GM12892 (cell line): ENCODE measurements at places on chromosomes 7 and 10.

GRCh38 chr10:63409465-63410027 is 56.2 kb downstream of the JMJD1C start:
- DNase-seq = no peak

DNA sequence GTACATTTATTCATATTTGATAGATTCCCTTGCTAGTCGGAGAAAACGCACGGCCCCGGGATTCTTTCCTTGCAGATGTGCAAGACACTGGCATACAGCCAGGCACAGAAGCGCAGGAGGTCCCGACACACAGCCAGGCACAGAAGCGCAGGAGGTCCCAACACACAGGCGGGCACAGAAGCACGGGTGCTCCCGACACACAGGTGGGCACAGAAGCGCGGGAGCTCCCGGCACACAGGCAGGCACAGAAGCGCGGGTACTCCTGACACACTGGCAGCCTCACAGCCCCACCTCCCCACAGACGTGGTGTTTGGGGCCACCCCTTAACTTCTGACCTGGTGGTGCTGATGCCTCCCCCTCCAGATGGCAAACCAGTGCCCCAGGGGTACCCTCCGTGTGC is 237.3 kb downstream of the ZMYND11 start:
- no peak for DNase-seq

DNA sequence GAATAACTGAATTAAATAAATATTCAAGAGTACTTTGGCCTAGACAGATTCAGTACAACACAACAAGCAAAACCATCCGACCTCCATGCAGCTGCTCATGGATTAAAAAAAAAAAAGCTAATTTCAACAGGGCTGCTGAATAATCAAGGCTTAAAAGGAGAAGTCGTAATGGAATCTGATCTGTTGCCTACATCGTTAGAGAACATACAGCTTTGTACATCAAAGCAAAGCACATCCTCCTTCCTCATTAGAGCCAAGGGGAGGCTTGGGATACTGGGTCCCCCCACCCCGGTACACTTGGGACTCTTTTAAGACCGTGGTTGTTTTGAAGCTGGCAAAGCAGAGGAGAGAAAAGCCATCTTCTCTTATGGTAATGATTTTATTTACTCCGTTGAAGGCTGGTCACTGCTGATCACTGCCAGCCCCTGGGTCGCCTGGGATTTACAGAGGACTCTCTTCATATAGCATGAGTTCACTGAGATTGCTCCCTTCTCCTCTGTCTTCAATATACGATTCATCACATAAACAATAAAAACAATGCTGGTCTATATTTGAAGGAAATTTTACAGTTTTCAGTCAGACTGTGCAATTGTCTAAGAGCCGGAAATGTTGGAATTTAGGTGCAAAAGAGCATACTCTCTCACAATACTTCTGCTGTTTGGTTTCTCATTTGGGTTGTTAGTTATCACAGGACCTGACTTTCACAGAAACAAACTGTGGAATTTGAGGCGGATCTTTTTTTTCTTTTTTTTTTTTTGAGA is 148.8 kb downstream of the FAM107B start:
- no peak for DNase-seq

DNA sequence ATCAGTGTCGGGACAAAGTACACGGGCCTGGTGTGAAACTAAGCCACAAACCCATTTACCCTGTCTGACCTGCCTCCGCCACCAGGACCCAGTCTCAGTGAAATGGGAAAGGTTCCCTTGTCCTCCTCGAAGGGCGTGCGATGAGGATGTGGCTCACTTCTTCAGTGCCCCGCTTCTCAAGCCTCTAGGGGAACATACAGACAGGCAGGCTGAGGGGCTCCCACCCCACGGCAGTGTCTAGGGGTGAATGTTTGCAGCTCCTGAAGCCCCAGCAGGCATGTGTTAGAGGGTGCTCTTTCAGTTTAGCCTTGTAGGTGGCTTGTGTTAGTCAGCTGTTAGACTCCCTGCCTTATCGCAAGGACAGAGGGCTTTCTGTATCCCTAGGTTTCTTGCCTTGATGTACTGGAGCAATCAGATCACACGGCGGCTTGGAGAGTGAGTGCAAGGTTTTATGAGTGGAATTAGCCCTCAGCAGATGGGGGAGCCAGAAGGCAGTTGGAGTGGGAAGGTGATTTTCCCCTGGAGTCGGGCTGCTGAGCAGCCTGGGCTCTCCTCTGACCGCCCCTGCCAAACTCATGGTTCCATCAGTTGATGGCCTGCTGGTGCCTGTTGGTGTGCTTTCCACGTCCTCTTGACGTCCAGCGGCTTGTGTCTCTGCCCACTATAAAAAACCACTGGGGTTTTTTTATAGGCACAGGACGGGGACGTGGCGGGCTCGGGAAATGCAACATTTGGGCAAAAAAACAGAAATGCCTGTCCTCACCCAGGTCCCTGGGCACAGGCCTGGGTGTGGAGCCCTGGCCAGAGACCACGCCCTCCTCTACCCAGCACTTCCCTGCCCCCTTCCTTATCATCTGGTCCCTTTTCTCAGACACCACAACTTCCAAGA is 759 bp downstream of the NUDT1 start:
- no peak for DNase-seq

GRCh38 chr10:69088801-69089501 is 1.0 kb downstream of the SRGN start:
- no peak for DNase-seq

GRCh38 chr10:61248013-61248412 is 205.2 kb downstream of the TMEM26 start:
- DNase-seq = no peak

DNA sequence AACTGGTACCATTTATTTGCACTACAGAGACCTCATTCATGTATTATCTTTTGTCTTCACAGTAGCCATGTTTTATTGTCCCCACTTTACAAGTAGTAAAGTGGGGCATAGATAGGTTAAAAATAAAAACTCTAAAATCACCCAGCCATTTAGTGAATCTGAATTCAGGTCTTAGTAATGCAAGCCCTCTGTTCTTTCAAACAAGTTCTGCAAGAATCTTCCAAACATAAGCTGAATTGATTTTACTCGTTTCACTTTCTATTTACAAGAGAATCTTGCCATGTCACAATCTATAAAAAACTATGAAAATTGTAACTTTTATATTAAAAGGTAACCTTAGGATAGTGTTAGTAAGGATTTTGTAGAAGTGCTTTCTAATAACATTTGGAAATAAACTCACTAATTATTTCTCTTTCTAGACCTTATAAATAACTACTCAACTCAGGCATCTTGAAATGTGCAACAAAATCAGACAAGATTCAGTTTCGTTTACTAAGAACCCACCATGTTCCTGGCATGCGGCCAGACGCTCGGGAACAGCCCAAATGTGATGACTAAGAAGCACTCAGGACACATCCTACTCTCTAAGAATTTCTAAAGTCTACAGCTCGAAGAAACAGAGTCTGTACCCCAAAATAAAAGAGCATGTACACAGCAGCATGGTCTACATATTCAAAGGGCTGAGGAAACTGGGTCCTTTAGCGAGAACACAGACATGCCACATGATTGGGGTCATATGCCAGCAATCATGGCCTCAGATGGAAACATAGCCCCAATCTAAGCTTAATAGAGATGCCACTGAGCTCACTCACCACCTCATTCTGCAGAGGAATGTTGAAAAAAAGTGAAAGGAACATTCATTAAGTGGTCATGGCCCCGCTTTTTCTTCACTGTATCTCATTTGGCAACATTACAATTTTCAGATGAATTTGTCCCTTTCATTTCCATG is 167.6 kb downstream of the AMPH start:
- DNase-seq = no peak

DNA sequence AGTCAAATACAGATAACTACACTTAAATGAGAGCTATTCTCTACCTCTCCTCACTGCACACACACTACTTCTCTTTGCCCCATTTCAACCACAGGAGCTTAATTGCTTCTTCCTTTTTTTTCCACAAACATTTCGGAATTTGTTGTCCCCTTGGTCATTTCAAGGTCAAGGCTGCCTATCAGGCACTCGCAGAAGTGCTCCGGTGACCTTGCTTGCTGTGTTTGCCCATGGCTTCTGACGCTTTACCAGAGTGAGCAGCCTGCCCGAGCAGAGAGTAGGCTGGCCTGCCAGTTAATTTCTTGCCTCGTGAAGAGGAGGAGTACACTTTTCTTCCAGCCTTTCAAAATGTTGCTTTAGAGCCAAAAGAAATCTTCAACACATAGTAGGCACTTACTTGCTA is 297.1 kb upstream of the LRGUK start:
- no peak for DNase-seq

DNA sequence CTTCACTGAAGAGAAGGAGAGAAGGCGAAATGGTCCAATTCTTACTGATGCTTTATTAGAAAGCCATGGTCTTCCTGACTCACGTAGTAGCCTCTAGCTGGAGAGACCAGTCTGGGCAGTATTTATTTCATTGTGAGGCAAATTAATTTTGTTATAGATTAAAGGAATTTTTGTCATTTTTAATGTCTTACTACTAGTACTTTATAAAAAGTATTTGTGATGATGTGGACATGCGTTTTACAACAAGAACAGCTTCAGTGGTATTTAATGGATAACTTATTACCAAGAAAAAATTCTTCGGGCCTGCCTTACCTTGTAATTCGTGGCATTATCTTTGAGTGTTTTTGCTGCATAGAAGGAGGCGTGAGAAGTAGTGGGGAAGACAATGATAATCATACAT is 339.4 kb upstream of the SHH start:
- DNase-seq = no peak

GRCh38 chr7:98565103-98565502 is 52.0 kb upstream of the NPTX2 start:
- DNase-seq = no peak

DNA sequence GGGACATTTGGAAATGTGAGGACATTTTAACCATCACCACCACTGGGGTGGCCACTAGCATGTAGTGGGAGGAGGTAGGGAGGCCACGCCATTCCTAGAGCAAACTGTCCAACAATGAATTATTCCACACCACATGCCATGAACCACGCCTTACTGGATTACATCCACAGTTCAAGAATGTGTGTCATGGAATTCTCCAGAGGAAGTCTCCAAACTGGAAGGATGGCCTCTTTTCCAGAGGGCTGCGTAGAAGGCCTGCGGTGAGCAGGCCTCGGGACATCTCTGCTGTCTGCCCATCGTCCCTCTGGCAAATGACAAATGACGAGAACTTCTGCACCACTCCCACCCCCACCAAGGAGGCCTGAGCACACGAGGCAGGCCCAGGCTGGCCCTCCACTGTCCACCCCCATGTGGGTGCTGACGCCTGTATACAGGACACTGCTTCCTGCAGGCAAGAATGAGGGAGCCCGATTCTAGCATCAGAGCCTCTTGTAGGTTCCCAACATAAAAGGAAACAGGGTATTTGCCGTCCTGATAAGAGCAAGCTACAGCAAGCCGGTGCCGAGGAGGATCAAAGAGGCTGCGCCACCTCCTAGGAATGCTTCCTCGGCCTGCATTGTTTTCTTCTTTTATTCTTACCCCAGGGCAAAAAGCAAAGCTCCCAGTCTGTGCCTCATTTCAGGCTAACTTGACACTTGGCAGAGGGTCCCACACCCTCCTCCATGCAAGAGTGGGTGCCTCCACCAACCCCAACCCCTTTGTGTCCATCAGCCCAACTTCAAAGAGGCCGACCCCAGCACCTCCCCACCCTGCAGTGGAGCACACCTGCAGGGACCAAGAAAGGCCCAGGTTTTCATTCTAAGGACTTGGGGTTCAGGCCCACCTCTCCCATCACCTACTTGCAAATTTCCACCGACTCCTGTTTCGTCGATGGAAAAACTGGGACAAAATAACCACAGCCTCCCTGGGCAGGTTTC is 23.9 kb downstream of the TNS3 start:
- DNase-seq = no peak

DNA sequence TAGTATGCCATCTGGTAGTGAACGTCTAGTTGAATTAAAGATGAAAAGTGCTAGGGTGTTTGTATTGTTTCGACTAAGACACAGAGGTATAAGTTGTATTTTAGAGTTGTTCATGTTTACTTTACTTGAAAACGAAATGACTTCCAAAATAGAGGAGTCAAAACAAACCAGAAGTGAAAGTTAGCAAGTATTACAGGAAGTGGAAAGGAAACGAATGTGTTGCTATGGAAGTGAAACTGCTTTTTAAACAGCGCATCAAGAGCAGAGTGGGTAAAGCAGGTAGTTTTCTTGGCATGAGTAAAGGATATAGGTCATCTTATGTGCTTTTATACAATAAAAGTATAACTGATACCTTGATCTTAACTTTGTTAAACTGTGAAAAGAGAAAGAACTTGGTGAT is 20.0 kb upstream of the GALNTL5 start:
- DNase-seq = peak; percentile 23
